ENCODE measurements at places on chromosomes 3 and 15. TPM values are rescaled to one million over a fixed set of nuclear protein-coding genes. Genes with fewer than 3 reads are reported as not detected.

The ZNF80 gene
- not detected for total RNA-seq

The PLXND1 gene
- total RNA-seq, result 106 TPM

DNA sequence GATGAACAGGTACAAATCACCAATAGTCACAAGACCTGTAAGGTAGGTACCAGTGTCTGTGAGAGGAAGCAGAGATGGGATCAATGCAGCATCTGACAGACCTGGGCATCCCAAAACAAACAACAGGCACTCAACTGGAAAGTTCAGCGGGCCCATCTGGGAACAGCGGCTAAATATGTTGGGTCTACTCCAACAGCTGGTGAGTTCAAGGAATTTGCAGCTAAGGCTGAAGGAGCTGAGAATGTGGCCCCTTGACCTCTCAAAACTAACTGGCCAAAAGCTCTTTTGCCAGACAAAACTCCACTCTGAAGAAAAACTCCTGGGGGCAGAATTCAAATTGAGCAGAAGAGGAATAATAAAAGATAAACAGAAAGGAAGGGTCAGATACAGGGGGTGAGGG, 24.4 kb downstream of the AVEN start:
- DNase-seq, result no peak

DNA sequence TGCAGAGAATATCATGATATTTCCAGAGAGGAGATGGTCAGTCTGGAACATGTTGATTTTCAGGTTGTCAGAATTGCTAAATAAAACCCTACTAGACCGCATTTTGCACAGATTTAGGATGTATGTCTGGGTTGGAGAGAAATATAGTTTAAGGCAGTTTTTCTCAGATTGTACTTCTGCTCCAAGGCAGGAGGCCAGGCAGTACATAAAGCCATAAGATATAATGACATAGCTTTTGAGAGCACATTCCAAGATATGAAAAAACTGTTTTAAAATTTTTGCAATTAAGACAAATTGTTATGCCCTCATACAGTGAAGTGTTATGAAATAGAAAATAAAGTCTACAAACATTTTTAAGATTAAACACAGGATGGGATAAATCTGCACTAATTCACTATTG, 301.8 kb upstream of the CBLB start:
- DNase-seq, result no peak

DNA sequence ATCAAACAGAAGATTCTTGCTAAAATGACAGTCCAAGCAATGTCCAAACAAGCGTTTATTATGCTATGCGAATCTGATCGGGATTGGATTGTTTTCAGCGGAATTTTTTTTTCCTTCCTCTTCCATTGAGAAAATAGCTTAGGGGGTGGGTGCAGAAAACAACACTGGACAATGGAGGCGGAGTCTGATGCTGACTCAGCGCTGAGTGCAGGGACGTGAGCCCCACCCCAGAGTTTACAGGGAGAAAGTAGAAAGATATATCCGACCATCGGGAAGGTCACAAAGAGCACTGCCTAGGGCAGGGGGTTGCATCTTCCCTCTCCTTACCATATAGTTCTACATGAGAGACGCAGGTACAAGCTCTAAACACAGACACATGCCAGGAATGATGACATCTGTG, 117.0 kb downstream of the FOXP1 start:
- peak; percentile 42 for DNase-seq

The SLC6A1 gene
- 1.1 TPM for total RNA-seq

DNA sequence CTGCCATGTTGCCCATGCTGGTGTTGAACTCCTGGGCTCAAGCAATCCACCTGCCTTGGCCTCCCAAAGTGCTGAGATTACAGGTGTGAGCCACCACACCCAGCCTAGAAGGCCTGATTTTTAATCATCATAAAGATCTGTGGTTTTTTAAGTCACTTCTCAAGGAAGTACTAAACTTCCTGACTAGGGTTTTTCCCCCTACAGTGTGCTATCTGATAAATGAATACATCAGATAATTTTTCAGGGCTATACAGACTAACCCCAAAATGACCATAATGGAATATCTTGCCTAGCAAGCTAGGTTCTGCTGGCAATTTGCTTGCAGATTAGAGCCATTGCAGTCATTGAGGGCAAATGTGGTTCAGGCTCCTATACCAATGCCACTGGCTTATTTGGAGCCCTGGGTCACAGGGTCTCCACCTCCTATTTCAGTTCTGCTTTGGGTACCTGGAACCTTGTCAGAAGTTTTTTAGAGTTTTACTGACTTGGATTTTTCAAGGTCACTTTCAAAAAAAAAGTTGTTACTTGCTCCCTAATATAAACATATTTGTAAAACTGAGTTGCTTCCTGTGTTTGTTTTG, 80.8 kb downstream of the SLC49A4 start:
- DNase-seq, result no peak

- no peak for DNase-seq
Observed at GRCh38 chr3:144185276-144185675, 213.7 kb downstream of the DIPK2A start.

The SLC51B gene
- total RNA-seq, result not detected
